ENCODE measurements at places on chromosomes 3 and 15.

GRCh38 chr3:152823781-152824180 lies 11.2 kb upstream of the P2RY1 start:
- DNase-seq, result no peak

GRCh38 chr3:7915356-7915755 lies 586.3 kb upstream of the LMCD1 start:
- DNase-seq, result no peak

DNA sequence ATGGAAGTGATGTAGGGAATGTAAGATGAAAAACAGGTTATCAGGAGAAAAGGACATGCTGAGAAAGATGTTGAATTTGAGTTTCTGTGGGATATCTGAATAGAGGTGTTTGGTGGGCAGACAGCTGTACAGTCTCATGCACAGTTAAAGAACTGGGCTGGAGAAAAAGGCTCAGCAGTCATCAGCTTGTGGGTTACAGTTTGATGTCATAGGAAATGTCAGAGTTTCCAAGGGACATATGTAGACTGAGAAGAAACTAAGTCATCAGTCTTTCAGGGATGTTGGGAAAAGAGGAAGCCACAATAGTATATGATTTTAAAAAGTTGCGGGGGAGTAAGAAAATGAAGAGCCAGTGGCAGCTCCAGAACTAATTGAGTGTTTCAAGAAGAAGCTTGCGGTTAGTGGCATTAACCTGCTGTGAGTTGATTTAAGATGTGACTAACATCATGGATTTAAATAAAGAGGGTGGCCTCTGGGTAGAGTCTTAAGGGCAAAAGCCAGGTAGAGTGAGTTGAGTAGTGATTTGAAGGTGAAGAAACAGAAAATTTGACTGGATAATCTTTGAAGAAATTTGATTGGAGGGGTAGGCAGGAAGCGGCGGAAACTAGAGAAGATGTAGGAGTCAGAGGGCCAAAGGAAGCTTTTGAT lies 24.6 kb downstream of the GORASP1 start:
- DNase-seq, result no peak

- no peak for DNase-seq
These were observed 138.6 kb upstream of the MEF2A start for GRCh38 chr15:99427210-99427609.

DNA sequence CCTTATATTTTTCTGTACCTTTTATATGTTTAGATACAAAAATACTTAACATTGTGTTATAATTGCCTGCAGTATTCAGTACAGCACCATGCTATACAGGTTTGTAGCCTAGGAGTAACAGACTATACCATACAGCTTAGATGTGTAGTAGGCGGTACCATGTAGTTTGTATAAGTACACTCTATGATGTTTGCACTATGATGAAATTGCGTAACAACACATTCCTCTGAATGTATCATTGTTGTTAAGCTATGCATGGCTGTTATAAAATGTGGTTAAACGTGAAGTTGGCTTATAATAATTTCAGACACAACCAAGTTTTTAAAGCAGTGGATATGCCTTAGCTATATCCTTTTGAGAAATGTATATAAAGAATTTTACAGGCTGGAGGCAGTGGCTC lies 328.3 kb downstream of the PLCL2 start:
- no peak for DNase-seq

DNA sequence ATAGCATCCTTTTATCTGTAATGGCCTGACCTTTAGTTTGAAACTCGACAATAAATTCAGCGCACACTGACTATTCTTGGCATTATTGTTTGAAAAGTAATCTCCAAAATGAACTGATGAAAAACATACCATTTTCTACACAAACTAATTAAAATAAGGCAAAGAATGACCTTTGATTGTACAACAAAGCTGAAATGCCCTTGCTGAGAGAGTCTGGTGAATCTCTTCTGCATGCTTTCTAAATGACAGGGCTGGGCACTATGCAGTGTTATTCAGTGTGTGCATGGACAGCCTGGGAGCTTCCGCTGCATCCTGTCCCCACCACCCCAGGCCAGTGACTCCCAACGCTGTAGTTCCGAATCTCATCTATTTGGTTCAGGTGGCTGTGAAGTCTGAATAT lies 530.8 kb downstream of the FOXP1 start:
- DNase-seq, result no peak

- no peak for DNase-seq
These were observed 771.4 kb downstream of the TUSC7 start for GRCh38 chr3:117480972-117481371.

DNA sequence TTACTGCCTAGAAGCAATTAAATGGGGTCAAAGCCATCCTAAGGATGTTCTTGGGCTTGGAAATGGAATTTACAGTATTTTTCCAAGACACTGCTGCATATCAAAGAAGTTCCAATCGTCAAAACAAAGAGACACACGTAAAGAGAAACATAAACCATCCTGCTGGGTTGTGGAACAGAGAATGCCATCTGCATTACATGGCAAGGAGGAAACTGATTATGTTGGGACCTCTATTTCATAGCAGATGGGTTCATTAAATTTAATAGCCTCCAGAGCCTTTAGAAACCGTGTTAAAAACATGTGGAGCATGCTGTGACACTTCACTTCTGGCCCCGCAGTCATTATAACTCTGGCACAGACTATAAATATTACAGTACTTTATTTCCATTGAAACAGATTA lies 154.6 kb downstream of the LRTM1 start:
- no peak for DNase-seq

GRCh38 chr15:60777558-60777957 lies 298.6 kb upstream of the ICE2 start:
- no peak for DNase-seq

- DNase-seq, result no peak
These were observed 5.9 kb upstream of the RTF1 start for GRCh38 chr15:41411031-41411430.

DNA sequence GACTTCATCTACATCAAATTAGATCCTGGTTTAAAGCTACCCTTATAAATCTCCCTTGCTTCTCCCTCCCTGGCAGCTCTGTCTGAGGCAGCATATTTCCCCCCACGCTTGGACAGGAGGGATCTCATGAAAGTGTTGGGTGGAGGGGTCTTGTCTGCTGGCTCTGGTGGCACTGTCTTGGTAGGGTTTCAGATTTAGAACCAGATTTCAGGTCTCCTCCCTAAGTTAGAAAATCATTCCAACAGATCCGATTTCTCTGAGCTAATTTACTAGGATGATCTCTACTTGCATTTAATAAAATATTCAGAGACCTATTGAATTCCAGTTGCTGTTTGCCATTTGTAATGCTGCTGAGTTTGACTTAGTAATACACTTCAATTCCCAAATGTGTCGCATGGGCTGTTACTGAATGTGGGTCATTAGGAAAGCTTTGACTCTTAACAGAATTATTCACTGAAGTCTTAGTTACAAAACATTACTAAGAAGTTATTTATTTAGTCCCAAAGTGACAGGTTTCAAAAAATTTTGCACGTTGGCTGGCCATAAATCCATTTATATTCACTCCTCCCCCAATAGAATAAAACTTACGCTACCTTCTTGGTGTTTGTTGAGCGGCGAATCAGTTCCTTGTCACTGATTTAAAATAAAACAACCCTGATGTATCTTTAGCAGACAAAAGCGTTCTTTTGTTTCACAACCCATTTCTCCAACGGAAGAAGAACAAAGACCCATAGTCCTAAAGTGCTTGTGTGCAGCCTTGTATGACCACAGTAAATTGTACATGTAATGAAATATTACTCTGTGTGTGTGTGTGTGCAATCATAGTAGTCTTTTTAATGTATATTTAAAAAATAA lies 84.5 kb downstream of the TRAK1 start:
- no peak for DNase-seq

- DNase-seq, result no peak
These were observed 877 bp upstream of the GP5 start for GRCh38 chr3:194399874-194400411.

GRCh38 chr3:150371741-150372254 lies 36.3 kb upstream of the TSC22D2 start:
- no peak for DNase-seq

DNA sequence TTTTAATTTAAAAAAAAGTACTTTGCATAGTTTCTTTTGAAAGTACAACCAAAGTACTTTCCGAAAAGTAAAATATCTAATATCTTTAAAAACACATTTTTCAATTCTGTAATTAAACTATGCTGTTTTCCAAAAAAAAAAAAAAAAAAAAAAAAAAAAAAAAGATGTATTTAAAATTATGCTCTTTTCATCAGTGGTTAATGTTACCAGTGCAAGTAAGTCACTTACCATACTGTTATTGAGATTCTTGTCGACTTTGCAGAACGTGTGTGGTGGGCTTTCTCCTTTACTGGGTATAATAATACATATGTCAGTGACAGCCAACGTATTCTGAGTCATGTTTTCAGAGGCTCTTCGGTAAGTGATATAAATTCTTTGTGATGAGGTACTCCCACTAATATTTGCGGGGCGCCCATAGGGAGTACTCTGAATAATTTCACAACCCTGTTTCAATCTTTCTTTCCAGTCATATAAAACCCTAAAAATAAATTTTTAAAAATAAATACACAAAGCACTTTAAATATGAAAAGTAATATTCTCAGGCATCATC lies 39.9 kb downstream of the DENND4A start:
- DNase-seq, result no peak

DNA sequence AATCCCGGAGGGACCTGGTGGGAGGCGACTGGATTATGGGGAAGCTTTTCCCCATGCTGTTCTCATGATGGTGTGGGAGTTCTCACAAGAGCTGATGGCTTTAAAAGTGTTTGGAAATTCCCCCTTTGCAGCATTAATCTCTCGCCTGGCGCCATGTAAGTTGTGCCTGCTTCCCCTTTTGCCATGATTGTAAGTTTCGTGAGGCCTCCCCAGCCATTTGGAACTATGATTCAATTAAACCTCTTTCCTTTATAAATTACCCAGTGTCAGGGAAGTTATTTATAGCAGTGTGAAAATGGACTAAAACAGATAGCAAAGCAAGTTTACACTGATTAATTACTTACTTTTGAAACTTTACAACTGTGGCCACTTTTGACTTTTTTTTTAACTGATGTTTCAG lies 10.6 kb upstream of the U2SURP start:
- no peak for DNase-seq

- DNase-seq, result no peak
These were observed 945.7 kb upstream of the CFAP20DC start for GRCh38 chr3:59995563-59995962.

DNA sequence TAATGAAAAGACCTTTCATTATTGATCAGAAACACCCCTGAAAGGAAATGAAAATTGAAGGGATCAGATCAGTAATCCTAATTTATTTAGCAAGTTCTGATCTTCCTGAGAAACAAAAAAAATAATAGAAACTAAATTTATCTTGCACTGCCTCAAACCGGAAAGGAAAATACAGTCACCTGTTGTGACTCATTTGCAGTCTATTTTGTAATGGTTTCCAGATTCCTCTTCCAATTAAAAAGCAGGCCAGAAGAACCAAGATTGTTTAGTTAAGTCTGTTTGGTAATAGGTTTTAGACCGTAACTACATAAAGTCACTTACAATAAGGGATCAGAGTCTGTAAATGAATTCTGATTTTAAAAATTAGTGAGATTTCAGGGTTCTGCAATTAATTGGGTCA lies 49.7 kb upstream of the ATOSA start:
- no peak for DNase-seq

DNA sequence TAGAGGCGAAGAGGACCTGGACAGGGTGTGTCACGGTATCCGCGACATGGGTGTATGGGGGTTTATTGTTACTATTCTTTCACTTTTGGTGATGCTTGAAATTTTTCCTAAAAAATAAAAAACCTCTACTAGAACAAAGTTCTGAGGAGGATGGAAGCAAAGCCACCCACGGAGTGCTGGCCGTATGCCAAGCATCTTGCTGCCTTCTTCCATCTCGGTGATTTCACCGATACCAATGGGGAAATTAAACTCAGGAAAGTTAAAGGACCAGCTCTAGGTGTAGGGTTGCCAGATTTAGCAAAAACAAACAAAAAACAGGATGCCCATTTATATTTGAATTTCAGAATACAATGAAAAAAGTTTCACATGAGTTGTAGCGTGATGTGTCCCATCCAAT lies 33.9 kb downstream of the SMAD6 start:
- no peak for DNase-seq

DNA sequence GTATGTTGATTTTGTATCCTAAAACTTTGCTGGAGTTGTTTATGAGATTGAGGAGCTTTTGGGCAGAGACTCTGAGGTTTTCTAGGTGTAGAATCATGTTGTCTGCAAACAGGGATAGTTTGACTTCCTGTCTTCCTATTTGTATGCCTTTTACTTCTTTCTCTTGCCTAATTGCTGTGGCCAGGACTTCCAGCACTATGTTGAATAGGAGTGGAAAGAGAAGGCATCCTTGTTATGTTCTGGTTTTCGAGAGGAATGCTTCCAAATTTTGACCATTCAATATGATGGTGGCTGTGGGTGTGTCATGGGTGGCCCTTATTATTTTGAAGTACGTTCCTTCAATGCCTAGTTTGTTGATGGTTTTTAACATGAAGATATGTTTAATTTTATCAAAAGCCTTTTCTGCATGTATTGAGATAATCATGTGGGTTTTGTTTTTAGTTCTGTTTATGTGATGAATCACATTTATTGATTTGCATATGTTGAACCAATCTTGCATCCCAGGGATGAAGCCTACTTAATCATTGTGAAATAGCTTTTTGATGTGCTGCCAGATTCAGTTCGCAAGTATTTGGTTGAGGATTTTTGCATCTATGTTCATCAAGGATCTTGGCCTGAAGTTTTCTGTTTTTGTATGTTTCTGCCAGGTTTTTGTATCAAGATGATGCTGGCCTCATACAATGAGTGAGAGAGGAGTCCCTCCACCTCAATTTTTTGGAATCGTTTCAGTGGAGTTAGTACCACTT lies 188.1 kb downstream of the MINAR1 start:
- DNase-seq, result no peak

DNA sequence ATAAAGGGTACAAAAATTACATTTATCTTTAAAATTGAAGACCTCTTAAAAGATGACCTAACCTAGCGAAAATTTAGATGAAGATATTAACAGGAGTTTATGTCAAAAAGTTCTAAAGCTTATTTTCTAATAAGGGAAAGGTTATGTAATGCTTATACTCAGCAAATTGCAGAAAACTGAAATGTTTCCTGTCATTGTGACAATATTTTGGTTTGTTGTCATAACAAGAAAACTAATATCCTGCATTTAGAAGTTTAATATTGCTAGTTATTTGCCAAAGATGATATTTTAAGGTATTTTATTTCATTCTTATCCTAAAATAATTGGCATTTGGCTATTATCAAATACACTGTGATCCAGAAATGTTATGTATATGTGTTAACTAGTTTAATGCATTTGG lies 294.5 kb downstream of the C3orf38 start:
- no peak for DNase-seq

- no peak for DNase-seq
These were observed 45.2 kb downstream of the ZNF385D start for GRCh38 chr3:21705769-21706168.

DNA sequence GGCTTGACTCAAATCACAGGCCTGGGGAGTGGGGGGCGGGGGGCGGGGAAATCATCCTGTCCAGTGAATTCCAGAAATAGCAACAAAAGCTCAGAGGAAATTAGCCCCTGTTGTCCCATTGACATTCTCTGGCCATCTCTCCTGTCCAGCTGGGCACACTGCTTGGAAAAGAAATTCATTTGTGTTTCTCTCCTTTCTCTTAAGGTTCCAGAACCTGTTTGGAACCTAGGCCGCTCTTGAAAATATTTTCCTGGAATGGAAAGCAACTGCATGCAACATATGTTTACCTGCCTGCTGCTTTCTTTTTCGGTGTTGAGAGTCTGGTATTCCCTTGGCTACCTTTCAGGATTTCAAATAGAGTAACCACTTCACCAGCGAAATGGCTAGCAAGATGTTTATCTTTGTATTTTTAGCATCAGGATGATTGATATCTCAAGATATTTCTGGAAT lies 169.0 kb downstream of the GHSR start:
- no peak for DNase-seq

GRCh38 chr15:71290002-71290401 lies 174.7 kb downstream of the THSD4 start:
- no peak for DNase-seq

All from stimulated activated naive CD8-positive, alpha-beta T cell treated with anti-CD3 and anti-CD28 coated beads, Interleukin-15, amount 100 ng/mL, for 72 hours (primary cell).